A549 treated with CpdA at 1 μM for 4 hours (cell line): ENCODE measurements at places on chromosomes 12 and 14. TPM values are rescaled to one million over a fixed set of nuclear protein-coding genes. Genes with fewer than 3 reads are reported as not detected.

Gene SYNE3
- 0.09 to 0.33 TPM (median 0.20 TPM) in 5 replicates for total RNA-seq

Gene KLRB1
- not detected in 5 replicates for total RNA-seq

Gene ADAM21
- 0.03 TPM in 1 of 5 replicates, not detected in the others for total RNA-seq

Gene IL23A
- 0.29 to 1.2 TPM (median 0.56 TPM) in 5 replicates for total RNA-seq
